ENCODE measurements at places on chromosomes 12 and 14. TPM values are rescaled to one million over a fixed set of nuclear protein-coding genes. Genes with fewer than 3 reads are reported as not detected.

The CLEC4A gene
- 0.36 TPM for total RNA-seq

The POTEG gene
- not detected for total RNA-seq

The PPFIA2 gene
- total RNA-seq: 10.2 TPM

The DEGS2 gene
- 0.03 TPM for total RNA-seq

The PLXNC1 gene
- 0.05 TPM for total RNA-seq

DNA sequence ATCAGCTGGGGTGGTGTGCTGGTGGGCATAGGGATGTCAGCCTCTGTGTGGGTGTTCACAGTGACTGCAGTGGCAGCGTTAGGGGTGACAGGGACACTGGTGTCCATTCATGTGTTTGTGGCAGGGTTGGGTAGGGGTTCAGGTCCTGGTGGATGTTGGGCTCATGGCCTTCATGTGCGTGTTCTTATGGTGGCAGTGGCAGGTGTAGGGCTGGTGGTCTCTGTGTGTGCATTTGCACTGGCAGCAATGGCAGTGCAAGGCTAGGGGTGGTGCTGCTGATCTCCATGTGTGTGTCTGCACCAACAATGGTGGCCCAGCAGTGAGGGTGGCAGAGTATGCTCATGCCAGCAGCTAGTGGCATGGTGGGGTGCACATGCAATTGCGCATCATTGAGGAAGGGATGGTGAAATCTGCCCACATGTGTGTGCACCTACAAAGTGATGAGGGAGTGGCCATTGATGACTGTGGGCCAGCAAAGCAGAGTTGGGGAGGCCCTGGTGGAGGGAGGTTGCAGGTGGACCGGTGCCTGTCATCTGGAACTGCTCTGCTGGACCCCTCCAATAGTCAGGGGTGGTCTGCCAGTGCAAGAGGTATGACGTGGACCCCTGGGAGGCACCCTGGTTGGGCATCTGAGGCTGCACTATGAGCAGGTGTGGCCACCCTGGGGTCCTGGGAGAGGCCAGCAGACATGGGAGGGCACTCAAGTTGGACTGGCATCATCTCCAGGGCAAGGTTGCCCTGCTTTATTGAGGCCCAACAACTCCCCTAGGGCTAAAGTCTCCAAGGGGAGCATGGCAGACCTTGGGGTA lies 182.9 kb downstream of the TTC6 start:
- no peak overlapping the region for H3K27ac ChIP-seq
- H3K4me3 ChIP-seq: no peak overlapping the region
- H3K4me1 ChIP-seq: no peaks in the 10 kb centered on the region
- H3K36me3 ChIP-seq: no peaks in the 10 kb centered on the region

DNA sequence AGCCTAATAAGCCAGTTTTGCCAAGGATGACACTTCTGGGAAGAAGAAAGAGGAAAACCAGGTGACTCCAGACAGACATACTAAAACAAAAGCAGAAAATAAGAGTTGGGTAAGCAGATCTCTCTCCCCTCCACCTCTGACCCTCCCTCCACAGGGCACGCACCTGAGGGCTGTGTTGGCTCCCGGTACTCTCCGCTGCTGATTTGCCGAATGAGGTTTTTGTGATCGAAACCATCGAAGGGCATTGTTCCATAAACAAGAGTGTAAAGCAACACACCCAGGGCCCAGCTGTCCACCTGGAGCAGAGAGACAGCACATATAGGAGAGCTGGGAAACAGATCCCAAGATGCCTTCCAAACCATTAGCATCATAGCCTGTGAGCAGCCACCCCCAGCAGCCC lies 68.1 kb downstream of the NUAK1 start:
- H3K36me3 ChIP-seq: peaks cover 26% of the 10 kb centered on the region
- H3K27me3 ChIP-seq: no peaks in the 10 kb centered on the region
- no peak overlapping the region for H3K27ac ChIP-seq
- H3K4me3 ChIP-seq: no peak overlapping the region
- no peak for DNase-seq

DNA sequence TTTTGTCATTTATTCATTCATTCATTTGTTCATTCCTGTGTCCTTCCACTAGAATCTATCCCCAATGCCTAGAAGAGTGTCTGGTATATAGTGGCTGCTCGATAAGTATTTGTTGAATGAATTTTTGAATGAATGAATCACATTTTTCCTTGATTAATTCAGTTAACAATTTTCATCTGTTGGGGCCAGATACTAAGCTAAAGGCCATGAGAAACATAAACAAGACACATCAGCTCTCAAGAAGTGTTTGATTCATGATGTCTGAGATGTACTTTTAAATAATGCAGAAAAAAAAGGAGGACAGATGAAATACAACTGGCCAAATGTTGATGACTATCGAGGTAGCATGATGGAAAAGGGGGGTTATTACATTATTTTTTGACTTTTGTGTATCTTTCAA lies 48.1 kb upstream of the TMED10 start:
- no peaks in the 10 kb centered on the region for H3K36me3 ChIP-seq
- peaks cover 9% of the 10 kb centered on the region for H3K4me1 ChIP-seq
- no peak overlapping the region for H3K4me3 ChIP-seq
- H3K27me3 ChIP-seq: no peaks in the 10 kb centered on the region
- H3K27ac ChIP-seq: no peak overlapping the region

GRCh38 chr12:107571492-107571891 lies 114.1 kb upstream of the PWP1 start:
- no peak for DNase-seq
- no peak overlapping the region for H3K4me3 ChIP-seq
- no peaks in the 10 kb centered on the region for H3K36me3 ChIP-seq
- H3K27me3 ChIP-seq: no peaks in the 10 kb centered on the region

DNA sequence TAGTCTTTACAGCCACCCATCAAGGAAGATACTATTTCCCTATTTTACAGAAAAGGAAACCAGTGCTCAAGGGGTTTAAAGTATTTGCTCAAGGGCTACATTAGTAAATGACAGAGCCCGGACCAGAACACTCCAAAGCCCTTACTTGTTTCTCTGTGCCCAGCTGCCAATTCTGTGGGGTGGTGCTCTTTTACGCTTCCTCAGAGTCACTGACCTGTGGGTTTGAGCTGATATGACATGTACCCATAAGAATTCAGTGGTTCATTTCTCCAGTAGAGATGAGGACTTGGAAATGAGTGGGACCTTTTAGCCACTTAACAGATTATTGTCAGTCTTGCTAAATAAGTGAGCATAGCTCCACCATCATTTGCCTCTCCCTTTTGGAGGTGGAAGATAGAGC lies 37.4 kb upstream of the NKX2-8 start:
- no peak overlapping the region for H3K27ac ChIP-seq
- no peaks in the 10 kb centered on the region for H3K36me3 ChIP-seq
- no peaks in the 10 kb centered on the region for H3K4me1 ChIP-seq
- H3K4me3 ChIP-seq: no peak overlapping the region

DNA sequence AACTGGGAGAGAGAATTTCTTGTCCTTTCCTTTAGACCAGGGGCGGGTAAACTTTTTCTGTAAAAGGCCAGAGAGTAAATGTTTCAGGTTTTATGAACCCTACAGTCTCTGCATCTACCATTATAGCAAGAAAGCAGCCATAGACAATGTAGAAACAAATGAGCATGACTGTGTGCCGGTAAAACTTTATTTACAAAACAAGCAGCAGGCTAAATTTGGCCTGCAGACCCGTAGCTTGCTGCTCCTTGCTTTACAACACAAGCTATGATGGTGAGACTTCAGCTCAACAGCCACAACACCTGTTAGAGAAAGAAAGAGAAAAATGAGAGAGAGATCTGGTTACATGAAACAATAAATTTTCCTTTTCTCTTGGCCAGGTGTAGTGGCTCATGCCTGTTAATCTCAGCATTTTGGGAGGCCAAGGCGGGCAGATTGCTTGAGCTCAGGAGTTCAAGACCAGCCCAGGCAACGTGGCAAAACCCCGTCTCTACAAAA lies 4.2 kb upstream of the CDC42BPB start:
- 0 out of 2 replicates have a peak, but pooled peaks cover 4% of the 10 kb centered on the region for H3K36me3 ChIP-seq
- H3K27ac ChIP-seq: no peak overlapping the region
- H3K4me1 ChIP-seq: peaks cover 4% of the 10 kb centered on the region
- H3K27me3 ChIP-seq: no peaks in the 10 kb centered on the region
- H3K4me3 ChIP-seq: no peak overlapping the region
- DNase-seq: no peak

DNA sequence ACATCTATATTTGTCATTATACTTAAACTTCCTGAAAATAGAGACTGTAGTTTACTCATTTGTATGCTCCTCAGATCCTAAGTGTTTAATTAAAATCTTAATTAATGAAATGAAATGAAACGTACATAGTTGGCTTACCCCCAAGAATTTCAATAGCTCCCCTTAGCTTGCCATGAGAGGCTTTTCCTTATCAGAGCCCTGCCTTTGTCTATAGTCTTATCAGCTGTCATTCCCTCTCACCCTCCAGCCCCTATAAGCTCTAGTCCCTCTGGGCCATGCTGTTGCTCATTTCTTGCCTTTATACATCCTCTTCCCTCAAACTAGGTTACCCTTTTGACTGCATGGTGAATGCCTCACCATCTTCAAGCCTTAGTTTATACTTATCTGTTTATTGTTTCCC lies 1.1 kb upstream of the RTRAF start:
- H3K4me1 ChIP-seq: no peaks in the 10 kb centered on the region
- peaks cover 19% of the 10 kb centered on the region for H3K36me3 ChIP-seq
- no peak overlapping the region for H3K4me3 ChIP-seq
- H3K27me3 ChIP-seq: no peaks in the 10 kb centered on the region
- no peak for DNase-seq

GRCh38 chr12:105502426-105502930 lies 172.0 kb downstream of the C12orf75 start:
- no peak for DNase-seq
- H3K36me3 ChIP-seq: no peaks in the 10 kb centered on the region
- no peaks in the 10 kb centered on the region for H3K27me3 ChIP-seq
- H3K4me3 ChIP-seq: no peak overlapping the region
- no peak overlapping the region for H3K27ac ChIP-seq
- H3K4me1 ChIP-seq: no peaks in the 10 kb centered on the region

- H3K4me3 ChIP-seq: no peak overlapping the region
- no peak for DNase-seq
- H3K36me3 ChIP-seq: peaks cover 14% of the 10 kb centered on the region
Observed at GRCh38 chr12:1766110-1766509, 54.3 kb upstream of the LRTM2 start.

- H3K36me3 ChIP-seq: no peaks in the 10 kb centered on the region
- H3K4me1 ChIP-seq: no peaks in the 10 kb centered on the region
- H3K27me3 ChIP-seq: no peaks in the 10 kb centered on the region
- no peak overlapping the region for H3K4me3 ChIP-seq
Observed at GRCh38 chr14:56803816-56804535, 6.3 kb downstream of the OTX2 start.

GRCh38 chr12:61452076-61452475 lies 808.1 kb upstream of the USP15 start:
- no peak for DNase-seq
- H3K27ac ChIP-seq: no peak overlapping the region
- no peaks in the 10 kb centered on the region for H3K36me3 ChIP-seq
- H3K27me3 ChIP-seq: no peaks in the 10 kb centered on the region

DNA sequence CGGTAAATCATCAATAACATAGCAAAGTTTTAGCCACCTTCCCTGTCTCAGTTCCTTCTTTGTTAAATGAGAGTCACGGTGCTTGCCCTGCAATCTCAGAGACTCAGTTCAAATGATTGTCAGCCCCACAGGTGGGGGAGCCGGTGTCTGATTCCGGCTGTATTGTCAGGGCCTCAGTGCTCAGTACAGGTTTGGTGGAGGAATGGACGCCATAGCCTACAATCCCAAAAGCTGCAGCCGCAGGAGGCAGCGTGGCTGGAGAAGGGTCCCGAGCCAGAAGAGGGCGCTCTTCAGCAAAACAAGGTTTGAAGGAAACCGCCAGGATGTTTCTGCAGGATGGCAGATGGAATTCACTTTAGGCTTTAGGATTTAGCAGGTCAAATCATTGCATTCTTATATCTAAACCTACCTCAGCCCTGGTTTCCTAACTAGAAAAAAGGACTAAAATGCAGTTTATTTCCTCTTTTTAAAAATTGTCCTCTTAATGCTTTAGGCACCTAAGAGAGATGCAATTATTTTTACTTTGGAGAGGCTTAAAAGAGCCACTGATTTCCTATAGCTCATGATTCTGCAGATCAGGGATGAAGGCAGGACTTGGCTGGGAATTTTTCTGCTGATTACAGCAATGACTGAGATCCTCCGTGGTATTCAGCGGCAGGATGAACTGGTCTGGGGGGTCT lies 29.2 kb downstream of the FOS start:
- H3K27me3 ChIP-seq: no peaks in the 10 kb centered on the region
- peak; percentile 90 for DNase-seq
- no peak overlapping the region for H3K4me3 ChIP-seq

- no peak overlapping the region for H3K4me3 ChIP-seq
- no peak overlapping the region for H3K27ac ChIP-seq
- DNase-seq: no peak
- H3K4me1 ChIP-seq: no peaks in the 10 kb centered on the region
- no peaks in the 10 kb centered on the region for H3K27me3 ChIP-seq
Observed at GRCh38 chr12:101880769-101881168, 3.4 kb downstream of the DRAM1 start.

- H3K4me3 ChIP-seq: no peak overlapping the region
- peak overlapping the region; percentile 48 for H3K27ac ChIP-seq
- peaks cover 42% of the 10 kb centered on the region for H3K4me1 ChIP-seq
- no peaks in the 10 kb centered on the region for H3K36me3 ChIP-seq
Observed at GRCh38 chr12:41510470-41510869, 322.4 kb downstream of the PDZRN4 start.

- no peaks in the 10 kb centered on the region for H3K36me3 ChIP-seq
- H3K27me3 ChIP-seq: no peaks in the 10 kb centered on the region
- peak; percentile 70 for DNase-seq
- no peak overlapping the region for H3K4me3 ChIP-seq
Observed at GRCh38 chr14:77208291-77208978, 26.8 kb downstream of the TMEM63C start.

- H3K27ac ChIP-seq: peak overlapping the region; percentile 37
- H3K4me1 ChIP-seq: no peaks in the 10 kb centered on the region
- H3K36me3 ChIP-seq: no peaks in the 10 kb centered on the region
- no peak overlapping the region for H3K4me3 ChIP-seq
Observed at GRCh38 chr12:112183141-112184021, 58.0 kb downstream of the TRAFD1 start.

- no peak for DNase-seq
- no peaks in the 10 kb centered on the region for H3K4me1 ChIP-seq
- H3K36me3 ChIP-seq: no peaks in the 10 kb centered on the region
- no peak overlapping the region for H3K4me3 ChIP-seq
Observed at GRCh38 chr12:97404093-97404492, 58.5 kb upstream of the RMST start.

DNA sequence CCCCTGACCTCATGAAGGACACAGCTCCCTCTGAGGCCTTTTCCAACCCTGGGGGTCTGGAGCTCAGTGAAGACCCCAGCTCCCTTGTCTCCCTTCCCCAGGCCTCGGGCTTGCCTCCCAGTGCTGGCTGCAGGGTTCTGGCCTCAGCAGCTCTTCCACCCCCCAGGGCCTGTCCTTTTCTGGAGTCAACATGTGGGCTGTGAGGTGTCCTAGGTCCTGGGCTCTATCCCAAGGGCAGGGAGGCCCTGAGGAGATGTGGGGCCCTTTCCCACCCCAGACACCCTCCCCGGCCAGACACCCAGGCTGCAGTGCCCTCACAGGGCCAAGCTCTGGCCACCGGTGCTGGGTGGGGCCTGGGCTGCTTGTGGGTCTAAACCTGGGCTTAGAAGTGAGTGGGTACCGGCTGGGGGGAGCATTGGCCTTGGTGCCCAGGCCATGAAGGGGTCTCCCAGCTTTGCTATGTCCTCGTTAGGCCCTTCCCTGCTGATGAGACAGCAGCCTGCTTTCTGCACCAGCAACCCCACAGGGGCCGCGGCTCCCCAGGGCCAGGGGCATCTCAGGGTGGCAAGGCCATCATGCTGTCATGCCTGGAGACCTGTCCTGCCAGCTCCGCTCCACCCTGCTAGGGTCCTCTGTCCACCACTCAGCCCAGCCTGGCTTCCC lies 2.7 kb upstream of the CRIP2 start:
- H3K4me1 ChIP-seq: peaks cover 13% of the 10 kb centered on the region
- no peaks in the 10 kb centered on the region for H3K27me3 ChIP-seq
- no peak overlapping the region for H3K4me3 ChIP-seq
- no peak overlapping the region for H3K27ac ChIP-seq
- peaks cover 13% of the 10 kb centered on the region for H3K36me3 ChIP-seq

All from SJCRH30 (cell line).